ENCODE measurements at places on chromosomes 3 and 15.

DNA sequence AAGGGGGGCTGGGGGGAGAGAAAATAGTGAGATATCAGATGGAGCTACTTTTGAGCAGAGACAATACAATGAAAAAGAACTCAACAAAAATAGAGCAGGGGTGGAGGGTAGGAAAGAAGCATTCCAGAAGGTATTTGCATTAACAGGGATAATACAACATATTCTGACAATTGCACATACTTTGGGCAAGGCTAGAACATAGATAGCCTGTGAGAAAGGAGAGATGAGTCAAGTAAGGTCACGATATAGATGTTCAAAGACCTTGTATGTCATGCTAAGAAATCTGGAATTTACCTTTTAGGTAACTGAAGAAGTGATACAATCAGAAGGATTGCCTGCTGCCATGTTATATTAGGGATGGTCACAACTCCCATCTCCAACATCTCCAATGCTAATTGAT is 155.2 kb downstream of the GSK3B start:
- DNase-seq, result no peak

DNA sequence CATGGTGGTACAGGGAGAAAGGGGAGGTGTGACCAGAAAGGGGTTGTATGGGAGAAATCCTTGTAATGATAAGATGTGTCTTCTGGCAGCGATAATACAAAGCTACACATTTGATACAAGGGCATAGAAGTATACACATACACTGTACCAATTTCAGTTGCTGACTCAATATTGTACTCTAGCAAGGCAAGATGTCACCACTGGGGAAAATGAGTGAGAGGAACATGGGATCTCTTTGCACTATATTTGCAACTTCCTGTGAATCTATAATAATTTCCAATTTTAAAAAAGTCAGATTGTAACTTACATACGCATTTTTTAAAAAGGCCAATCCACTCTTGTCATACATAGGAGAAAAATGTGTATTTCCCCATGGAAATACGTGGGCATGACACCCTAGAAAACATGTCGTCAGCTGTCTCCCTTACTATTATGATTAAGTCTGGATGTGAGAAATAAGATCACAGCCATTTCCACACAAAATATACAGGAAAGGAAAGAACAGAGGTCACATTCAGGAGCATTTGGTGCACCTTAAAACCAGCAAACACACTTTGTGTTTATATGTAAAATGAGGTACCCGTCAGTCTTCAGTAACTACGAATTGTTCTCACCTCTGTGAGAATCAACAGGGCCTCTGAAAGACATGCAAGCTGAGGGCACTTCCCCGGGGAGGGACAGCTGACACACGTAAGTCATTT is 22.9 kb downstream of the PRR23E start:
- no peak for DNase-seq

DNA sequence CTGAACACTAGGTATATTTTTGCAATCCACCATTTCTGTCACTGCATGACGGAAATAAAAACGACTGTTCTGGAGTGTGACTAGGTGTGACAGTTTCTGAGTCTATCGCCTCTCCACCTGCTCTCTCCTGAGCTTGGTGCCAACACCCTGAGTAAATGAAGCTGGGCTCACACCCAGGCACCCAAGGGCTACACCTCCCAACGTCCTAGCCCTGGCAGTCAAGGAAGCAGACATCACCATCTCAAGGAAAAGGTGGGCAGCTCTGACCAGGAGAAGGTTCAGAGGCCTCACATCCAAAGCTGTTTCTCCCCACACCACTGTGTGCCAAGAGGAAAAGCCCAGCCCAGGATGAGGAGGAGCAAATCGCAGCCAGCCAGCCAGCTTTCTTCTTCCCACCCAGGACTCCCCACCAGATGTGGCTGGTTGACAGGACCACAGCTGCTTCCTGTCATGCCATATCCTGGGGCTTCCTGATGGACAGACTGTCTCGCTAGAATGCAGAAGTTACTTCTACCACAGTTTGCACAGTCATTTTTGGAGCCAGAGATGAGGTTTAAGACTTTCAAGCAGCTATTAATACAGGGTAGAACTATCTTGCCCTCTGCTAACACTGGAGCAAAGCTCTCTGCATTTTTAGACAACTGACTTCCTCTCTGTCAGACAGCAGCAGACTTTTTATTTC is 3.3 kb downstream of the SCAMP2 start:
- peak; percentile 67 for DNase-seq

- DNase-seq, result no peak
Observed at GRCh38 chr15:80697075-80697685, 2.1 kb downstream of the ABHD17C start.

- DNase-seq, result no peak
Observed at GRCh38 chr3:196063971-196064370, 17.9 kb downstream of the TFRC start.

- DNase-seq, result no peak
Observed at GRCh38 chr3:63043631-63044030, 168.4 kb upstream of the CADPS start.

DNA sequence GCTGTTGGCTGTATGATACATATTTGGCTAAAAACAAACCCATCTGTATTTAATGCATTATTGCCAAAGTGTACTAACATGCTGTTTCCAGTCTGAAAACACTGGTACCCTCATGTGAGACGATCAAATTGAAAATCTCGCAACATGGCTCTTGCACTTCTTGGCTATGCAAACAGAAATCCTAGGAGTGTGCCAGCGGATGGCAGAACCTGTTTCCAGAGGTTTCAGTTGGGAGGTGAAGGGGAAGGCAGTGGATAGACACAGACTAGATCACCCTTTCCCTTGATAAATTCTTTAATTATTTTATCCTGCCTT is 350.3 kb downstream of the TUSC7 start:
- no peak for DNase-seq

DNA sequence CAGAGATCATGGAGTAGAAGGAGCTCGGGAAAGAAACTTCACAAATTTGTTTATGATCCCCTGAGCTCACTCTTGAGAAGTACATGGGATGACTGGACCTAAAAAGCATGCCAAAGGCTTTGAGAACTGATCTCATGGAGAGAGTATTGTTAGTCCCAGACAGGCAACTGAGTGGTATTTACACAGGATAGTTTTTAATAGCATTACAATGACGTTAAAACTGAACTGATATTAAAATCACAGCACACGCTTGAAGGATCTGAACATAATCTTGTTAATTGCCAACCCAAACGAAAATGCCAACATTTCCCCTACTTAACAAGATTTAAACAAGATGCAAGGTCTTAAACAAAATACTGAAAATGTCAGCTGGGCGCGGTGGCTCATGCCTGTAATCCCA is 113.2 kb upstream of the NLGN1 start:
- DNase-seq, result no peak

GRCh38 chr3:69488026-69488425 is 102.1 kb upstream of the FRMD4B start:
- DNase-seq, result no peak

- DNase-seq, result no peak
Observed at GRCh38 chr3:160133757-160134156, 91.5 kb upstream of the C3orf80 start.

Data from activated T-cell treated with anti-CD3 and anti-CD28 coated beads, Interleukin-2, amount 50 U/mL, for 72 hours (primary cell).